ENCODE measurements at places on chromosomes 16 and 17. TPM values are rescaled to one million over a fixed set of nuclear protein-coding genes. Genes with fewer than 3 reads are reported as not detected.

Gene ZG16B
- total RNA-seq: 1.4 TPM

Gene ZNF598
- total RNA-seq: 21.0 TPM

DNA sequence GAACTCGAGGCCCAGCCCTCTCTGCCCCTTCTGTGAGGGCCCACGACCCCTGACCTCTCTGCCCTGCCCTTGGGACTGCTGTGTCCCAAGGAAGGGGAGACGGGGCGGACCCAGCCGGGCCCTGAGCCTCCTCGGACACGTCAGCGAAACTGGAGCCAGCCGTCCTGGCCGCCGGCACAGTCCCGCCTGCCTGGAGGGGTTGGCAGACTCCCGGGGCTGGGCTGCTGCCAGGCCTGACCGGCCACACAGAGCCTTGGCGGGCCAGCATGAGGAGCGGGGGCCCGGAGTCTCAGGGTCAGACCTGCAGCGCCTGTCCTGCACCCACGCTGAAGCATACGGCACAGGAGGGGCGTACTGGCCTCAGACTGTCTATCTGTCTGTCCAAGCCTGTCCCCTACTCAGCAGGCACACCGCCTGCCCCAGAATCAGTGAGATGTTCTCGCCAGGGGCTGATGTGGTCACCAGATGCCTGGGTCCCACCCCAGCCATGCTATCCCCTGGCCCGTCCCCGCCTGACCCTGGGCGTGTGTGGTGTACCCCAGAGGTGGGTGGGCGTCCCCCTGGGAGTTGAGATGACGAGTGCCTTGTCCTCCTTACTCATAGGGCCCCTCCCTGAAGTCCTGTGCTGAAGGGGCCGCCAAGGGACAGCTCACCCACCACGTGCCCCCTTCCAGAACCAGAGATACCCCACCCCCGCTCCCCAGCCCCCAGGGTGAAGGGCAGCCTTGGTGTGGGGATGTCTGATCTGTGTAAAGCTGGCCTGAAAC is 4.7 kb downstream of the VASN start:
- H3K4me1 ChIP-seq: peaks cover 50% of the 10 kb centered on the region
- H3K36me3 ChIP-seq: peaks cover 39% of the 10 kb centered on the region
- peak; percentile 99 for DNase-seq
- H3K4me3 ChIP-seq: peak overlapping the region; percentile 63
- peak overlapping the region; percentile 98 for H3K27ac ChIP-seq
- no peaks in the 10 kb centered on the region for H3K27me3 ChIP-seq

- peaks cover 8% of the 10 kb centered on the region for H3K27me3 ChIP-seq
- no peak overlapping the region for H3K27ac ChIP-seq
- H3K4me3 ChIP-seq: no peak overlapping the region
- no peaks in the 10 kb centered on the region for H3K4me1 ChIP-seq
- H3K36me3 ChIP-seq: no peaks in the 10 kb centered on the region
- no peak for DNase-seq
Measured at GRCh38 chr17:73952082-73952479, 251.4 kb upstream of the RPL38 start.

- DNase-seq: no peak
- no peaks in the 10 kb centered on the region for H3K36me3 ChIP-seq
- peak overlapping the region; percentile 63 for H3K27ac ChIP-seq
- no peaks in the 10 kb centered on the region for H3K27me3 ChIP-seq
Measured at GRCh38 chr17:13337864-13338371, 263.8 kb downstream of the HS3ST3A1 start.

GRCh38 chr17:12631076-12631475 is 34.6 kb upstream of the MYOCD start:
- H3K36me3 ChIP-seq: no peaks in the 10 kb centered on the region
- H3K4me1 ChIP-seq: peaks cover 15% of the 10 kb centered on the region
- no peak overlapping the region for H3K4me3 ChIP-seq
- peak overlapping the region; percentile 4 for H3K27ac ChIP-seq
- H3K27me3 ChIP-seq: no peaks in the 10 kb centered on the region

DNA sequence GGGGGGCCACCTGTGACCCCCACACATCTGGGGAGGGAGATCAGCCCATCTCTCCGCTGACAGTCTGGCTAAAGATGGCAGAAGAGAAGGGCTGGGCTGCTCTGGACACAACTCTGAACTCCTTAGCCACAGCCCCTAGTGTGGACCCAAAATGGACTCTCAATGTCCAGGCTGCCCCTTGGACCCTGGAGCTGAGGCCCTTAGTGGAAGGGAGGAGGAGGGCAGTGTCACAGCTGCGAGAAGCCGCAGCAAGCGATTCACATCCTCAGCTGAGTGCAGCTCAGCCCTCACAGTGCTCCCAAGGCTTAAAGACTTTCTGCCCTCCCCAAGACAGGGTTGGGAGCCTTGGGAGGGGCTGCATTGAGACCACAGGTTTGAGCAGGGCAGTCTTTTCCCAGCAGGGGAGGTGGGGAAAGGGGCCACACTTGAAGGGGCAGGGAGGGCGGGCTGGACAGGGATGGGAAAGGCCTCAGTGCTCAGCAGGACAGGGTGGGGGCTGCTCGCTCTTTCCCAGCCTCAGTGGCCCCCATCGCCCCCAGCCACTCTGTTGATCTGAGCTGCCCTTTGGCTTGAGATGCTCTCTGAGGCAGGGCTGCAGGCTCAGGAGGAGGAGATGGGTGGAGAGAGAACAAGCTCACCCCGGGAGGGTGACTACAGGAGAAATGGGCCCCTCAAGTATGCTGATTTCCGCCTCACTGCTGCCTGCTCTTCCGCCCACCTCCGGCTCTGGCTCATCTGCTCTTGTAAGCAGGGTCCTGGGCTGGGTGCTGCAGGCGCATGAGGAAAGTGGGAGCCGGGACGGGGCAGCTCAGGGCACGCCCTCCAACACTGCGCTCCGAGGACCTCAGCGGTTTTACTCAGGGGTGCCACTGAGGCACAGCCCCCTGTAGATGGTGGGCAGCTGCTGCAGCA is 50.9 kb upstream of the MTSS2 start:
- peak overlapping the region; percentile 86 for H3K27ac ChIP-seq
- peaks cover 46% of the 10 kb centered on the region for H3K4me1 ChIP-seq
- no peaks in the 10 kb centered on the region for H3K27me3 ChIP-seq
- peaks cover 4% of the 10 kb centered on the region for H3K36me3 ChIP-seq
- peak; percentile 57 for DNase-seq

DNA sequence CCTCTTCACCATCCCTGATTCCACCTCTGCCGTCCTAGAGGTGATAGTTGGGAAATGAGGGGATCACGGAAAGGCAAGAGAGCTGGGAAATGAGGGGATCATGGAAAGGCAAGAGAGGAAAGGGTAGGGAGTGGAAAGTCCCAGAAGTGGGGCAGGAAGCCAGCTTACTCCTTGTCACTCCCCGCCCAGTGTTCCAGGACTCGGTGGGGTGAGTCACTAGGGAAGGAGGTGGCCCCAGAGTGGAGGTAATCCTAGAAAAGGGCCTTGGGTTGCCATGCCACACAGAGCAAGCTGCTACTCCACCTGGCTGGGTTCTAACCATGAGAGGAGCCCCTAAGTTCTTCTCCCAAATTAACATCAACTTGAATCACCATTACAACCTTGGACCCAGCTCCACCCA is 14.8 kb downstream of the ALOXE3 start:
- peak; percentile 50 for DNase-seq
- no peak overlapping the region for H3K27ac ChIP-seq
- no peaks in the 10 kb centered on the region for H3K4me1 ChIP-seq
- no peaks in the 10 kb centered on the region for H3K36me3 ChIP-seq
- H3K4me3 ChIP-seq: no peak overlapping the region

- H3K4me3 ChIP-seq: no peak overlapping the region
- no peaks in the 10 kb centered on the region for H3K36me3 ChIP-seq
- H3K27ac ChIP-seq: no peak overlapping the region
- H3K27me3 ChIP-seq: peaks cover 7% of the 10 kb centered on the region
Measured at GRCh38 chr16:65618931-65619330, 497.1 kb upstream of the CDH11 start.
